HFFc6 (cell line): ENCODE measurements at places on chromosomes 5 and 9. TPM values are rescaled to one million over a fixed set of nuclear protein-coding genes. Genes with fewer than 3 reads are reported as not detected.

Gene ADAMTS13
- 0.46 and 0.94 TPM in 2 replicates for total RNA-seq

Gene OSMR
- total RNA-seq: 31.4 to 36.6 TPM (median 34.7 TPM) in 3 replicates

Gene NPM1
- total RNA-seq: 1,912 to 2,140 TPM (median 2,057 TPM) in 3 replicates

Gene UBLCP1
- 30.6 and 36.2 TPM in 2 replicates for total RNA-seq

Gene SPINK13
- total RNA-seq: not detected in 3 replicates

Gene SPOCK1
- total RNA-seq: 111 to 174 TPM (median 127 TPM) in 3 replicates

Gene FAM78A
- total RNA-seq: 0.34 to 1.2 TPM (median 0.64 TPM) in 3 replicates

Gene SNX18
- 41.7 and 46.6 TPM in 2 replicates for total RNA-seq

Gene ANKRD34B
- not detected in 3 replicates for total RNA-seq

Gene SCGB3A2
- not detected in 3 replicates for total RNA-seq

Gene INIP
- total RNA-seq: 20.6 and 26.4 TPM in 2 replicates

Gene TLR4
- total RNA-seq: 2.0 to 18.6 TPM (median 18.1 TPM) in 3 replicates

Gene HMCN2
- 0.05 TPM in 1 of 3 replicates, not detected in the others for total RNA-seq

Gene RFX3
- total RNA-seq: 2.8 to 3.1 TPM (median 3.1 TPM) in 3 replicates

Gene GLRA1
- total RNA-seq: not detected in 3 replicates
